Stimulated activated CD4-positive, alpha-beta T cell treated with anti-CD3 and anti-CD28 coated beads, Interleukin-2, amount 100 ng/mL, for 24 hours (primary cell): ENCODE measurements at places on chromosomes 3 and 15.

DNA sequence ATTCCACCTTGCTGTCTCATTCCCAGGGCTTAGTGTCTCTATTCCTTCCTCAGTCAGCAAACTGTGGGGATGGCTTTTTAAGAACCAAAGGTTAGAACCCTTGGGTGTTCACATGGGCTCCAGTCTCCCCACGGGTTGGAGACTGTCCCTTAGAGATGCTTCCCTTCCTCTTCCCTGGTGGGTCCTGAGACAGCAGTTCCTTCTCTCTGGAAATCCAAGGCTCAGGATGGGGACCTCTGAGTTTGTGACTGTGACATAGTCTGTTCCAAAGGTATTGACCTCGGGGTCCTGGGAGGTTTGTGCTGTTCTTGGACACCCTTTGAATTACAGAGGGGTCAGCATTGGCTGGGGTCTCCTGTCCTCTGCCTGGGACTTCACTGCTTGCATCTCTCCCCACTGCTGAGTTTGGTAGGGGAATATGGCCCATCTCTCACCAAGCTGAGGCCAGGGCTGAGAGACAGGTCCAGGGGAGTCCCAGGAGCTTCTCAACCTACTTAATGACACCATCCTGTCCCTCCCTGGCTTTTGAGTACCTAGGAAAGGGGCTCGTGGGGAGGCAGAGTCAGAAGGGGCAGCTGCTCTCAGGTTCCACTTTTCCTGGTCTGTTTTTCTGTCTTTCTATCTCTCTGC lies 1.5 kb downstream of the GRM2 start:
- DNase-seq, result no peak

DNA sequence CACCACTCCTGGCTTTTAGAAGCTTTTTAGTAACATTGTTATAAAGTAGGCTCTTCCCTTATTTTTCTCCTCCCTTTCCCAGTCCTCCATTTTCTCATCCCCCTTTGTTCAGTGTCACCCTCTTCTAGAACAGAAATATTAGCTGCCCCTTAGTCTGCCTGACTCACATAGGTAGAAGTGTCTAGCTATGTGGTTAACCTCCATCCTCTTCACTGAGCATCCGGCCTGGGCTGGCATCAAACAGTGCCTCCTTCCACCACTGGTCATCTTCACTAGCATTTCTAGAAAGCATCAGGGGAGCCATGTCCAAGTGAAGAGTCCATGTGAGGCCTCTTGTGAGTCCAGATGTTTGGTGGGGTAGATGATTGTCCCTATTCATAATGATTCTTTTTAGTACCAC lies 70.0 kb upstream of the SKOR1 start:
- no peak for DNase-seq

DNA sequence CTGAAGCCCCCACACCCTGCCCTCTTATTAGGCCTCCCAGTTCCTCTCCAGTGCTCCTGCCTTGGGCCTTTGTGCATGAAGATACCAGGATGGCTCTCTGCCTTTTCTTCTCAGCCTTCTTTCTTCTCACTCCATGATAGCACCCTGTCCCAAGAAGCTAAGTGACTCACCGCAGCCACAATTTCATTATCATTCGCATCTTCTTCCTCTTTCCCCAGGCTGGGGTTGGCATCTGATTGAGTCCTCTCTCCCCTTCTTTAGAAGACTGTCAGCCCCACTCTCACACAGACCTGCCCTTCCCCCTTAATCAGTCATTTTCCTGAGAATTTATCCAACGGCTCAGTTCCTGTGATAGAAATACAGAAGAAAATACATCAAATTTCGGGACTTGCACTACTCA lies 102.0 kb downstream of the STAC start:
- DNase-seq, result no peak

DNA sequence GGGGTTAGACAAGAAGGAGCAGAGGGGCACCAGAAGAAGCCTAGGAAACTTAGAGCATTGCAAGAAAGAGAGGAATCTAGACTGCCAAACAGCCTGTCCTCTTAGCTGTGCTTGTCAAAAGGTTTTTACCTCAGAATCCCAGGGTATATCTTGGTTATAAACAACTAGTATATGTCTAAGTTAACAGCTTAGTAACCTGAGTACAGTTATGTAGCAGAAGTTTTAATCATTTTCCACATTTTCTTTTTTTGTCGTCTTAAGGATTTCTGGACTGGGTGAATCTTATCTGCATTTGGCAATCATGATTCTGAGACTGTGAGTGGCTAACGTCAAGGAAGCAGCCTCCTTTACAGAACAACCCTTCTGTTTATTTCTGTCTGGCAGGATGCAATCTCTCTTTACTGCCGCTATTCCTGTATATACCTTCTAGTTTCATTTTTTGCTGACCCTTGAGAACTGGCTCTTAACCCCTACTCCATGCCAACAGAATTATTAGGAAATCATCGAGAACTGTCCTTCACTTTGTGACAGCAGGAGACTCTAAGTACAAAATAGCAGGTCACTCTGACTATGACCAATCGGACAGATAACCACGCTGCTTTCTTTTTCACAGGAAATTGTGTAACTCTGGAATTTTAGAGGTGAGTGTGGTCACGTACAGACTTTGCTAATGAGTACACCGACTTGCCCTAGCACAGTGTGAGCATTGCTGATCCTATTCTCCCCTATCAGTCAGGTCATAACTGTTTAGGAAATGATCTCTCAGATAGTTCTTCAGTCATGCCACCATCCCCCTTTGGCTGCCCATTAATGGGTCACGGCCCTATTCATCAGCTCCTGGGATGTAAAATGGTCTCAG lies 3.3 kb upstream of the CP start:
- peak; percentile 19 for DNase-seq

- DNase-seq, result no peak
Measured at GRCh38 chr15:68414206-68414555, 17.8 kb downstream of the ITGA11 start.

GRCh38 chr15:59751552-59752413 lies 62.7 kb upstream of the BNIP2 start:
- no peak for DNase-seq

- no peak for DNase-seq
Measured at GRCh38 chr15:80536716-80537115, 132.5 kb downstream of the ARNT2 start.

DNA sequence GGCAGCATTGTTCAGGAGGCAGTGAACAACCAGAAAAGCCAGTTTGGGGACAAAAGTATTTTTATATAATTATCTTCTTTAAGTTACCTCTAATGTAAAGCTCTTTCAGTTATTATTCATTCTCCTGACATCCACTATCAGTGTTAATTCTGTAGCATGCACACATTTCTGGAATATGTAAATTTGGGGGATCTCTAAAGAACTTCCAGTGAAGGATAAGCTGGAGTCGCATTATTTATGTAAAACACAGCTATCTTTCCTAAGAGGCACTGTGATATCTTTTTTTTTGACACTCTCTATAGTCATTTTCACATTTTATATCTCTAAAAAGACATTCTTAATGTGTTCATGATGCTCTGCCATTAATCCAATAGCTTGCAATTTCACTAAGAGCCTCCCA lies 26.7 kb downstream of the SATB1 start:
- no peak for DNase-seq

- DNase-seq, result no peak
Measured at GRCh38 chr3:153928851-153929250, 192.3 kb upstream of the ARHGEF26 start.

DNA sequence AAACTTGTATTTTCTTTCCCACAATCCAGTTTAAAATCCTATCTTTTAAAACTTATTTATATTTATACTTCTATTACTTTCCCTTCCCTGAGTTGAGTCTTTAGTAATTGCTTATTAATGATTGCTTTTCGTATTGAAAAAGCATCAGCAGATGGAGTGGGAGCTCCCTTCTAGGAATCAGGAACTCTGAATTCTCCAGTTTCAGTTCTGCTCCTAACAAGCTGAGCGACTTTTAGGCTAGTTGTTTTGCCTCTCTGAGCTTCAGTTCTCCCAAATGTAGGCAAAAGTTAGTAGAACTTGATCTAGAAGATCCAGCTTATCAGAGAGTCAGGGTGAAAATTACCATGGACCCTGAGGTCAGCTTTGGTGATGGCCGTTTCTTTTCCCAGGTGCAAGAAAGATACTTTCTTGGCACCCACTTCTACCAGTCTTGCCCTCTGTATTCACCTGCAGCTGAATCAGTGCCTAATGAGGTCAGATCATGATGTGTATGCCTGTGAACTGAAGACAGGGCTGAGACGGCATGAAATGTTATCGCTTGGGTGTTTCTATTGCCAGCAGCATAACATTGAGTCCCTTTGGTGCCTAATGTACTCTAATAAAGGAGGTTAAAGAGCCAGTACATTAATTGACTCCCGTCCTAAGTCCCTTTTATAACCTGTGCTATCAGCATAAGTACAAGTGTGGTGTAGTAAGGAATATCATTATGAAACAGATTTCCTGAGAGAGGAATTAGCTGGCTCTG lies 194.5 kb upstream of the TBC1D5 start:
- DNase-seq, result no peak

DNA sequence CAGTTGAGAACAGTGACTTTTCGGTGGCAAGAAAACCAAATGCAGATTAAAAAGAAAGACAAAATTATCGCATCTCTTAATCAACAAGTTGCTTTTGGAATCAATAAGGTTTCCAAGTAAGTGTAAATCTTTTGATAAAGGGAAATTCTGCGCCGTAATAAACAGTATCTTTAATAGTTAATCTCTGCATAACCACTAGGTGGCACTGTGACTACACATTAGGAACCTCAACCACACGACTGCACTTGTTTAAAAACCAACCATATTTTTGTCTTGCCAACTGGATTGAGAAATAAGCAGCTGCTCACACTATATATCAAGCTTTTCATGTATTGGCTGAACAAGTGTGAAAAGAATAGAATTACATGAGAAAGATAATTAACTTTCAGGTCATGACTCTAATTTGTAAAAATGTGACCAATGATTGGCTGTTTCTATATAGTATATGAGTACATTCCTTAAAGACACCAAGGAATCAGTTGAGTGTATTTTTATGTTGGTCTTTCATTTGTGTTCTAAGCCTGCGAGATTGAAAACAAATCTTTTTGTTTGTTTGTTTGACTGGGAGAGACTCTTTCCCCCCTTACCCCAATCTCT lies 72.7 kb downstream of the DZIP3 start:
- peak; percentile 46 for DNase-seq

- DNase-seq, result no peak
Measured at GRCh38 chr3:99777708-99778107, 40.0 kb upstream of the CMSS1 start.

- no peak for DNase-seq
Measured at GRCh38 chr15:49370782-49371181, 52.3 kb upstream of the FGF7 start.

GRCh38 chr3:195282961-195283360 lies 12.0 kb upstream of the XXYLT1 start:
- no peak for DNase-seq

DNA sequence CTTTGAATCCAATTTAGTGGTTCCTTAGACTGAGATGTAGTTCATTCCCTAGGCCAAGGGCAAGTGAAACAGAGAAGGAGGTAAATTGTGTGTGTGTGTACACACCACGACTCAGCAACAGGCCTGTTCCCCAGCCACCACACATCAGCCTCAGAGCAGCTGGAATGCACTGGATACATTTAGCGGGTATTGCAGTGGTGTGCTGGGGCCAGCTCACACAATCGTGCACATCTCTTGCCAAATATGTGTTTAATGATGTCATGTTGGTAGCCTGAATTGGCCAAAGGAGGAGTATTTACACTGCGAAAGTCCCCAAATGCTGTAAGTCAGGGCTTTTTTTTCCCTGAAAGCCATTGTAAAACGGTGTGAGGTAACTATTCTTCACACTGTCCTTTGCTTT lies 82.3 kb downstream of the RBPMS2 start:
- DNase-seq, result no peak

DNA sequence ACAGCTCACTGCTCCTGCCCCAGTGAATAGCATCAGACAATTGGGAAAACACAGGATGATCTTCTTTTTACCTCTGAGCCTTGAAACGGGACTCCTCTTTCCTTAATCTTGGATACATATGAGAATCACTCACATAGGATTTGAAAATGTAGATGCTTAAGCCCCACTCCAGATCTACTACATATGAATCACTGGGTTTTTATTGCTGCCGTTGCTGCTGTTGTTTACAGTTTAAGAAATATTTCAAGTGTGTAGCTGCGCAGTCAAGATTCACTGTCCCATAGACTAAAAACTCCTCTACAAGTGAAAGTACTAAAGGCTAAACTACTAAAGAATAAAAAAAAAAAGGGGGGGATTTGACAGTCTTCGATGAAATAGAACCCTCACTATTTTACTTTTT lies 765.9 kb downstream of the NTRK3 start:
- DNase-seq, result no peak

- DNase-seq, result no peak
Measured at GRCh38 chr3:27340534-27340933, 28.6 kb downstream of the NEK10 start.

DNA sequence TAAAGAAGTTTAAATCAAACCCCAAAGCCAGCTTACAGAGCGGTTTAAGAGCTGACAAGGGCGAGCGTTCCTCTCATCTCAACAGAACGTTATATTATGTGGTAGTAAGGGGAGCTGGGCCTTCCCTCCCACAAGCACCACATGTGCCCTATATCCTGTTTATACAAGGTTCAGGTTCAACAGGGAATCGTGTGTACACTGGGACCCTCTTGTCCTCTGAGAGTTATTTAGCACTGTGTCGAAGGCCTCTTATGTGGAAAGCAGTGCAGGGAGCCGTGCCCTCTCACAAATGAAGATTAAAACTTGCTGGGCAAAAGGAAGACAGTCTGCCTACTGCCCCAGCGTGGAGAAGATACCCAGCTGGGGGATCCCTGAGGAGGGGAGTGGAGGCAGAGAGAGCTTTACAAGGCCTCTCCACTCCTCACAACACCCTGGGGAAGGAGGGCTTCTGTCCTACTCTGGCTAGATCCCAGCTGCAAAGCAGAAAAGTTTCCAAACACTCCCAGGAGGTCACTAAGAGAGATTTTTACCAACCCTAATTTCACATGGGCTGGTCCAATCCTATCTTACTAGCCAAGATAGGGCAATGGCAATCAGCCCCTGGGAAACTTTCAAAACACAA lies 2.9 kb downstream of the TLE3 start:
- no peak for DNase-seq

GRCh38 chr15:55958349-55958748 lies 35.1 kb downstream of the NEDD4 start:
- DNase-seq, result no peak

DNA sequence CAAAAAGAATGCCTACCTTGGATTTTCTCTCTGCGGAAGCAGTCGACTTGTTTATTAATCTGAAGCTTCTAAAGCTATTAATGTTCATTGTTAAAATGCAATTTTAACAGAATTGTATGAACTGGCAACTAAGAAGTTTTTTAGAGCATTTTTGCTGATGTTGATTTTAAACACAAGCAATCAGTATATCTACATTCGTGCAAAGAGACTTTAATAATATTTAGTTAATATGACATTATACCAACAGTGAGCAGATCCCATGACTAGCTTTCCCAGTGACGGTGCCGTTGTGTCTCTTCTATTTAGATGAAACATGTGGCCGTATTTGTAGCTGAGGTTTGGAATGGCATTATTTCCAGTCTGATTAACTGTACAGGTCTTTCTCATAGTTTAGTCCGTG lies 88.0 kb downstream of the PEX5L start:
- no peak for DNase-seq

- DNase-seq, result no peak
Measured at GRCh38 chr3:132071043-132071442, 36.2 kb upstream of the CPNE4 start.

- no peak for DNase-seq
Measured at GRCh38 chr3:134462331-134462941, 23.3 kb downstream of the ANAPC13 start.

GRCh38 chr3:185308126-185308754 lies 54.4 kb upstream of the EHHADH start:
- peak; percentile 52 for DNase-seq
